ENCODE measurements at places on chromosomes 11 and 22. TPM values are rescaled to one million over a fixed set of nuclear protein-coding genes. Genes with fewer than 3 reads are reported as not detected.

Gene MS4A7
- 52.5 TPM for total RNA-seq

Gene MS4A3
- not detected for total RNA-seq

DNA sequence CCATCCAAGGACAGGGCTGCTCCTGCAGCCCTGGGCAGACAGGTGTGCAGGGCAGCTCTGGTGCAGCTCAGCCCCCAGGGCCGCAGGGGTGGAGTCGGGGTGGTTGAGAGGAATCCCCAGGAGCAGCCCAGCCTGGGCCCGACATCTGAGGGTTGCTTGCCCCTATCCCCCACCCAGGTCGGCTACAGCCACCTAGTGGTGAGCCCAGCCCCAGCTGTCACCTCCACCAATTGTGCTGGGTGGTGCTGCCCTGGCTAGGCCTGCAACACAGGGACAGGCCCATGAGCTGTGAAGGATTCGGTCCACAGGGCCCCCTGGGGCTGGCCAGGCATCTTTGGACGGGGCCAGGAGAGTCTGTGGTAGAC is 29.6 kb downstream of the RTN4R start:
- no peak for DNase-seq

- DNase-seq = no peak
These were observed 9.0 kb downstream of the PKNOX2 start for GRCh38 chr11:125173556-125173955.

DNA sequence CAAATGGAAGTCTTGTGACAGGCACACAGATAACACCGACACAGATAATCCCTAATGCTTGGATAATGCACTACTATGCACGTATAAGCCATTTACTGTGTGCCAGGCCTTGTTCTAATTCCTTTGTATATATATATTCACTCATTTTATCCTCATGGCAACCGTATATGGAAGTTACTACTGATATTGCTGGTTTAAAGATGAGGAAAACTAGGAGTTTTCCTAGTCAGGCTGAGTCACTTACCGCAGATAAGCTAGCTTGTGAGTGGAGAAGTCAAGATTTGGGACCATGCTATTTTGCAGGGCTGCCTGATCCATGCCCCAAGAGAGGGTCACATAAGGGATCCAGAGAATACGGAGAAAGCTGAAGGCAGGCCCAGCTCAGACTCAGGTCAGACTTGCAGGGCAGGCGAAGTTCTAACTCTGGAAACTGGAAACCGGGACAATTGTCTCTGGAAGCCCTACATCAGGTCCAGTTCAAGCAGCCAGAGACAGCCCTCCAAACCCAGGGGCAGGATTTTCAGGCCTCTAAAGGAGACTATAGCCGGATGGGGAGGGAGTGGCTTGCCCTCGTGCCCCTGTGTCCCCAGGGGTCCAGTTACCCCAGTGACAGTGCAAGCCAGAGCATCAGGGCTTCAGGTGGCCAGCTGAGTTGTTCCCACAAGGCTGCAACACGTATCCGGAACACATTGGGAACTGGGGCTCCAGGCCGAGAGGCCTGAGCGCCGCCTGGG is 534.8 kb downstream of the INSC start:
- DNase-seq = no peak

GRCh38 chr11:100397401-100397800 is 289.7 kb upstream of the ARHGAP42 start:
- DNase-seq = no peak

- DNase-seq = no peak
These were observed 13.6 kb upstream of the JAML start for GRCh38 chr11:118238421-118238820.

GRCh38 chr11:65430406-65431217 is 8.0 kb downstream of the NEAT1 start:
- no peak for DNase-seq

All from posterior vena cava (tissue), 2 donors.